A549 treated with GW870086 at 1 μM for 4 hours (cell line): ENCODE measurements at places on chromosomes 4 and X. TPM values are rescaled to one million over a fixed set of nuclear protein-coding genes. Genes with fewer than 3 reads are reported as not detected.

Gene IL2
- total RNA-seq = not detected in 5 replicates

Gene TCP11X2
- total RNA-seq = not detected in 5 replicates

Gene HPSE
- total RNA-seq = 1.3 to 1.9 TPM (median 1.5 TPM) in 5 replicates

Gene PALLD
- total RNA-seq = 49.3 to 79.3 TPM (median 67.5 TPM) in 5 replicates

Gene UBE2D3
- 210 to 235 TPM (median 218 TPM) in 5 replicates for total RNA-seq

Gene ACTRT1
- total RNA-seq = not detected in 5 replicates

Gene CT55
- not detected in 5 replicates for total RNA-seq

Gene RTL3
- total RNA-seq = 0.05 to 0.13 TPM (median 0.08 TPM) in 4 of 5 replicates, not detected in the other

Gene TDO2
- 0.38 to 1.2 TPM (median 0.60 TPM) in 5 replicates for total RNA-seq

Gene POF1B
- total RNA-seq = 2.3 to 2.8 TPM (median 2.5 TPM) in 5 replicates
